ENCODE measurements at places on chromosomes 16 and 17.
A peak's percentile ranks its signal among the peaks of the same experiment; 100 is the strongest.

DNA sequence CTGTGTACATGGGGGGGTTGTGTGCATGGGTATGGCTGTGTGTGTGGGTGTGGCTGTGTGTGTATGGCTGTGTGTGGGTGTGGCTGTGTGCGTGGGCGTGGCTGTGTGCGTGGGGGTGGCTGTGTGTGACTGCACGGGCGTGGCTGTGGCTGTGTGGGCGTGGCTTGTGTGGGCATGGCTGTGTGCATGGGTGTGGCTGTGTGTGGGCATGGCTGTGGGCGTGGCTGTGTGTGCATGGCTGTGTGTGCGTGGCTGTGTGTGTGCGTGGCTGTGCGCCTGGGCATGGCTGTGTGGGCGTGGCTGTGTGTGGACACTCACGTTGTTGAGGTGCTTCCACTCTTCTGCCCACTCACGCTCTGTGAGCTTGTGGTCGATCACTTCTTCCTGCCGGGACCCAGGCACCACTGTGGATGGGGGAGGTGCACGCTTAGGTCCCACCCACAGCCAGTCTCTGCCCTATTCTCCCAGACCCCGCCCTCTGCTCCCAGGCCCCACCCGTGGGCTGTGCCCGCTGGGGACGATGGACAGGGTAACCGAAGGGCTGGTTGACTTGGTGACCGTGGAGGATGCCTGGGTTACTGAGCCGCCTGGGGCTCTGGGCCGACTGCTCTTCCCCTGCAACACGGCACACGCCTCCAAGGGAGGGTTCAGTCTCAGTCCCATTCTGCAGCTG, 16.0 kb upstream of the PABPN1L start:
- DNase-seq: no peak

GRCh38 chr16:49023050-49023449, 258.6 kb downstream of the CBLN1 start:
- DNase-seq: peak; percentile 66

DNA sequence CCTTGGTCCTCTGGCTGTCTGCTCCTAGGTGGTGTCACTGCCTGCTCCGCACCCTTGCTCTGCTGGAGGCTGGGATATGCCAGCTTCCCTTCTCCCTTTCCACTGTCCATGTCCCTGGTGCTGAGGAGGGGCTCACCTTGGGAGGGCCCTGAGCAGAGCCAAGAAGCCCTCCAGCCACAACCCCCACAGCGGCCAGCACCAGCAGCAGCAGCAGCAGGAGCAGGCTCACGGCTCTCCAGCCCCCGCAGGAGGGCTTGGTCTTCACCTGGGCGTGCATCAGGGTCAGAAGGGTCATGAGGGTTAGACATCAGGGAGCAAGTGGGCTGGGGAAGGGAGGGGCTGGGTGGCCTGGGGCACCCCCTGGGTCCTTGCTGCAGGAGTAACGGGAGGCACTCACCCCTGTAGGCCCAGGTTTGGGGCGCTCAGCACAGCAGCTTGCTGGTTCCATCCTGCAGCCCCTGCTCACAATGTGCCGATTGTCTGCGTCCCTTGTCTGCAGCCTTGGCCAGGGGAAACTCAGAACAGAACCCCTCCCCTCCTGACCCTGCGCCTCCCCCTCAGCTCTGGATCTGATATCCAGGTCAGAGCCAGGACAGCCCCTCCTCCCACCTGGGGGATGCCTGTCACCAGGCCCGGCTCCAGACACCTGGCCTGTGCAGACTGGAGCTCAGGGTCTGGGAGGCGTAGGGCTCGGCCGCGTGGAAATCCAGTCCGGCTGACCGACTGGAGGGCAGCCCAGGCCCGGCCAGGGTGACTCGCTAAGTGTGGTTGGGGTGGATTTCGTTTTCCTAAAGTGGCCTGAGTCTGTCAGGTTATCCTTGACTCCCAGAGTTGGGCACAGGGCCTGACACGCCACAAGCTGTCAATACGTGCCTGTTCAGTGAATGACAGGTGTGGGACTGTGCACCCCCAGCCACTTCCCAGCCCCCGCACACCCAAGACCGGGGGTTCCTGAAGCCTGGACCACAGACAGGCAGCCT, at the start of gene BRICD5:
Gene BRICD5, minus strand, starts transcription at position 478 of the 980 bp plus-strand sequence. Its CDS starts 30 bp downstream, at position 448.
- DNase-seq: no peak

DNA sequence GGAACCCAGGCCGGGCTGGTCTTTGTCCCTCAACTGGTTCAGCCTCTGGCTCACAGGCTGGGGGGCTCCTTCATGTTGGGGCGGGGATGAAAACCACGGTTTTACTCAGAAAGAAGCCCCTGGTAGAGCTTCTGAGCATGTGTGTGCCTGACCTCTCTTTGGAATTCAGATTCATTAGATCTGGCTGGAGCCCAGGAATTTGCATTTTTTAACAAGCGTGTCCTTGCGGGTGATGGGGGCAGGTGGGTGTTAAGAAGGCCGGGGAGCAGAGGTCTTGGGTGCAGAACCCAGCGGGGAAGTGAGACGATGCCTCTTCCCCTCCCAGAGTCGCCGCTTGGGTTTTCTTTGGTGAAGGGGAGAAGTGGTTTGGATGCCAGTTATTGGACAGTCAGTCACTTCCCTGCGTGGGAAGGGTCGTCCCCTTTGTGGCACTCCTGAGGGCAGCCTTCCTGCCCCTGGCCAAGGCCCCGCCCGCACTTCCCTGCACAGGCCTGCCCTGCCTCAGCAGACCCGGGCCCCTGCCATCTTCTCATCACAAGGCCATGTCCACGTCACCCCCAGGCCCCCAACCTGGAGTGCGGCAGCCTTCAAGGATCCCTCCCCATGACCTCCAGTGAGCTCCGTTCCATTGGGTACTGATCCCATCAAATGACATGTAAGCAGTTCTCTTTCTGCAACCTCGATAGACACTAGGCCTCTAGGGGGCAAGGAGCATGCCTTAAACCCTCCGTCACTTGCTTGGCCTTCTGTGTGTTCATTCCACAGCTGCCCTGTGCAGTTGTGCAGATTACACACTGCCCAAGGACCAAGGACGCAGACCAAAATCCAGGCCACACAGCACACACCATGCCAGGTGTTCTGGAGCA, 177.7 kb upstream of the CIBAR2 start:
- DNase-seq: no peak

GRCh38 chr16:86872833-86873232, 294.5 kb downstream of the FOXL1 start:
- no peak for DNase-seq

DNA sequence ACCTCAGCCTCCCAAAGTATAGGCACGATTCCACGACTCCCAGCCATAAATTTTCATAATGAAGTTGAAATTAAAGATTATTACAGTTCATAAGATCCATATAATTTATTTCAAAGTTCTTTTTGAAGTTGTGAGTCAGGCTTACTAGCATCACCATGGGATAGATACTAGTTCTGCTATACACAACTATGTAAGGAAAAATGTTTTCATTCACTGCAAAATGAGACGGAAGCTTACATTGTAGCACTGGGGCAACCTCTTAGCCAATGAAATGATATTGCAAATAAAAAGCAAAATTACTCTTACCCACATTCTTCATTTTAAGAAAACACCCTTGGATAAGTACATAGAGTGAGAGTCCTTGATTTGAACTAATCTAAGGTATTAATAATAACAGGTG, 18.8 kb upstream of the MARCHF10 start:
- DNase-seq: no peak

GRCh38 chr16:27470567-27471431, 68.8 kb downstream of the IL21R start:
- peak; percentile 81 for DNase-seq

GRCh38 chr16:64365448-64365931, 756.4 kb downstream of the CDH11 start:
- peak; percentile 54 for DNase-seq

DNA sequence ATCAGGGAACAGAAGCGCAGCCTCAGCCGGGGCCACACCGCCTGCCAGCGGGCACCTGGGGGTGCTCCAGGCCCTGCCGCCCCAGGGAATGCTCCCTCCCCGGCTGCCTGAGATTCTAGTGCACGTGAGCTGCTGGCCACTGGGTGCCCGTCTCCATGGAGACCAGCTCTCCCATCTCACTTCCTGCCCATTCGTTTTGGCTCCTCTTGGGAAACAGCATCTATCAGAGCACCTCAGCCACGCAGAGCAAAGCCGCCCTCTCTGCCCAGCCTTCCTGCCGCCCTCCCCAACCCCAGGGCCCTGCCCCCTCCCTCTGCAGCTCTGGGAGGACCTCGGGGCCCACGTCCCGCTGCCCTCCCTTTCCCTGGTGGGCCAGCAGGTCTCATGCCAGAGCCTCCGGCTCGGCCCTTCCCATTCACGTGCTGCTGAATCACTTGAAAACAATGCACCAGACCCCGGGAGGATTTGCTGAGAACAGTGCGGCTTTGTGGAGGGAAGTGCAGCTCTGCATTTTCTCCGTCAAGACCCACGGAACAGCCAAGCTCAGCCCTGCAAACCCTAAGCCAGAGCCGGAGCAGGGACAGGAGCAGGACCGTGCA, 19.4 kb downstream of the CEP295NL start:
- DNase-seq: peak; percentile 98

GRCh38 chr17:38731526-38732294, 1.6 kb downstream of the CISD3 start:
- DNase-seq: peak; percentile 29

GRCh38 chr17:65984299-65984698, 207.6 kb downstream of the CEP112 start:
- DNase-seq: peak; percentile 11

GRCh38 chr17:80847496-80848230, 144.0 kb upstream of the CHMP6 start:
- DNase-seq: no peak

DNA sequence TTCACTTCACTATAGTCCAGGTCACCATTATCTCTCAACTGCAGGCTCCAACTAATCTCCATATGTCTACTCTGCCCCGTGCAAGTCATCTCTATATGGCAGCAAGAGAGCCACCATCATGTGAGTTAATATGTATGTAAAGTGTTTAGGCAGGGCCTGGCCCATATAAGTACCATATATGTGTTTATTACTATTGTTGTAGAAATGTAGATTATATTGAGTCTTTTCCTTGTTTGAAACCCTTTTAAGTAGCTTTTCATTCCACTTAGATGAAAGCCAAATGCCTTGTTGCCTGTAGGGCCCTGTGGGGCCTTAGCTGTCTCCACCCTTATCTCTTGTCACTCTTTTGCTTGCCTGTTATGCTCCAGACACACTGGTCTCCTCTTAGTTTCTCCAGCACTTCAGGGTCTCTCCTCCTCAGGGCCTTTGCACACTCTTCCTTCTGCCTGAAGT, 164.0 kb downstream of the PHKB start:
- DNase-seq: no peak

DNA sequence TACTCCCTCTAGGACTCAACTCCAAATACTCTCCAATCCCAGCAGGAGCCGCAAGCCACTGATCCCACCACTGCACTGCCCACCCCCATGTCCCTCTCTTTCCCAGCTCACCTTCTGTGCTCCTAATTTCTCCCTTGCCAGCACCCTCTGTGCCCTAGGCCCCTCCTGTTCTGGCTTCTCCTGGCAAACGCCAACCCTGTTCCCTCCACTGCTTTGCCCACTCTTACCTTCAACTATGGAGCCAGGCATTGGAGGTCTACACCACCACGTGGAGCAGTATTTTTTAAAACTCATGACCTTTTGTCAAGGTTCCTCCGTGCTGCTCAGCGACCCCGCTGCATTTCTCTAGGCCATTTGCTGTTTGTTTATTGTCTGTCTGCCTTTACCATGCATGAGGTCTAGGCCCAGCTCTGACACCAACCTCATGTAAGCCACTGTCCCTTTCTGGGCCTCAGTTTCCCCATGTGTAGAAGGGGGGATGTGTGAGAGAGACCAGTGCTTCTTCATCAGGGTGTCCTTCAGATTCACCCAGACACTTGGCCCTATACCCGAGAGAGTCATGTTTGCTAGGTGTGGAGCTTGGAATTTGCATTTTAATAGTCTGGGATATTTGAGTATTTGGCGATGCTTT, 4.6 kb downstream of the CCDC102A start:
- no peak for DNase-seq

DNA sequence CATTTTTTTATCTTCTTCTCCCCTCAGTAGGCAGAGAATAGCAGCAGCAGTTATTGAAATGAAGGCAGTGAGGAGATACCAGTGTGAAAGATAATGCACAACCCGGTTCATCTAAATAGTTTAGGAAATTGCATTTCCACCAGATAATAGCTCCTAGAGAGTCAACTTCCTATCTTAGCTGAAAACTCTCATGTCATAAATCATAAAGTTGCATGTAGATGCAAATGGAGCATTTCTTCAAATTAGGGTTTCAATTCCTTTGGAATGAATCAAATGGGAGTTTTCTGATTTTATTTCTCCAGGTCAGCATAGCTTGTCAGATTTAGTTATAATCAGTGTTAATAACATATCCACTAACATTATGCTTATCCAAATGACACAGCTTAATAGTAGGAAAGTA, 335.3 kb downstream of the CNTNAP4 start:
- no peak for DNase-seq

DNA sequence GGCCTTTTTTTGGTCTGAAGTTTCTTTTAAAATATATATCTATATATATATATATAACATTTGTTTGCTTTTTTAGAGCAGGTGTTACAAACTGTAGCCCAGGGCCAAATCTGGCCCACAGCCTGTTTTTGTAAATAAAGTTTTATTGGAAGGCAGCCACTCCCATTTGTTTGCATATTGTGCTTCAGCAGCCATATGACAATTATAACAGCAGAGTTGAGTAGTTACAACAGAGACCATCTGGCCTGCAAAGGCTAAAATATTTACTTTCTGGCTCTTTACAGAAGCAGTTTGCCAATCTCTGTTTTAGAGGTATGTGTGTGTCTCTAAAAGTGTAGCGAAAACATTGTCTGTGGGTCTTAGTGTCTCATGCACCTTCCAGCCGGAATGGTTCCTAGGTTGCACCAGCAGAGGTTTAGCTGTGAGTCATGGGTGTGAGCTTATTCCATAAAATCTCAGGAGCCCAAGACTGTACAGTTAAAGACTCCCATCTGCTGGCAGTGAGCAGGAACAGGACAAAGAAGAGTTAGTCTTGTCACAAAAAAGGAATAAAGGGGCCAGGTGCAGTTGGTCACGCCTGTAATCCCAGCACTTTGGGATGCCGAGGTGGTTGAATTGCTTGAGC, 23.8 kb downstream of the LCMT1 start:
- DNase-seq: peak; percentile 67

DNA sequence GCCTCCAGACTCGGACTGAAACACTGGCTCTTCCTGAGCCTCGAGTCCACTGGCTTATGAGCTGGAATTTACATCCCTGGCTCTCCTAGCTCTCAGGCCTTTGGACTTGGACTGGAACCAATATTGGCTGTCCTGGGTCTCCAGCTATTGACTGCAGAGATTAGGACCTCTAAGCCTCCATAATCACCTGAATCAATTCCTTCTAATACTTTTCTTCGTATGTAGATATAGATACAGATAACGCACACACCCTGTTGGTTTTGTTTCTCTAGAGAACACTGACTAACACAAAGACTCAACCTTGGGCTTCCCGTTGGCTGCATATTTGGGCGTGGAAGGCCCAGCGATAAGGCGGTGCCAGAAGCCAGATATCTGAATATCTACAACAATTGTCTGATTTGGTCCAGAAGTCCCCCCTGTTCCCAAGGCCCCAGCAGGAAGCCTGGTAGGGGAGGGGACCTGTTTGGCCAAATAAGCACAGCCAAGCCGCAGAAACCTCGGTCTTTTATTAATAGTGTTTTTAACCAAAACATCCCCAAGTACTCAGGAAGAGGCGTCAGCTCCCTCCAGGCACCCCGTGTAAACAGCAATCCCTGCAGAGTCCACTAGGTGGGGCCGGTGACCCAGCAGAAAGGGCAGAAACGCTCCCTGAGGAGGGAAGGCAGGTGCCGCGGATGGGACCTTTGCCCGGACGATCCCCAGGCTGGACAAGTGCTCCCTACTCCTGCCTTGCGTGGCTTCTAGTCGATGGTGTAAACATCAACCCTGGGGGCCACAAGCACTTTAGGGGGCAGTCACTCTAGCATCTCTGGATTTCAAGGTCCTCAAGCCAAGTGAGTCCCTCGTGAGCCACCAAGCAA, 57.0 kb downstream of the ABR start:
- DNase-seq: peak; percentile 69

Data from EH (cell line).